Activated CD8-positive, alpha-beta memory T cell treated with anti-CD3 and anti-CD28 coated beads for 1 hour (primary cell): ENCODE measurements at places on chromosomes 5 and 9.

- no peak for DNase-seq
Measured at GRCh38 chr9:134619448-134619982, 22.1 kb upstream of the COL5A1 start.

GRCh38 chr5:71977311-71977710, 130.0 kb upstream of the MAP1B start:
- DNase-seq, result no peak

DNA sequence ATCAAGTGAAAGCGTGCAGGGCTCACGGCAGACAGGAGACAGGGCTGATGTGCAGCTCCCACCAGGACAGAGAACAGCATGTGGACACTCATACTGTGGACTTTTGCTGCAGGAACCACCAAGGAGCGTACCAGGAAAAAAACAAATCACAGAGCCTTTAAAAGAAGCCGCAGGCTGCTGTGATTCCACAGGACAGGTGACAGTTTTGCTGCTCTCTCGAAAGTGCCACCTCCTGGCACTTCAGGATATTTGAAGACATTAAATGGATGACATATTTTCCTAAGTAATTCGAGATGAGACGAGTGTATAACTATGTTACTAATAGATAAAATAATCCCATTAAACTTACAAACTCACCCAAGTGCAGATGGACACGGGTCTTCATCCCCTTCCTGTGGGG, 29.3 kb downstream of the ZDHHC11 start:
- no peak for DNase-seq

GRCh38 chr5:43140286-43140685, 19.6 kb downstream of the ZNF131 start:
- no peak for DNase-seq

- no peak for DNase-seq
Measured at GRCh38 chr9:110950041-110950645, 88.1 kb downstream of the LPAR1 start.

GRCh38 chr5:172906436-172906835, 52.8 kb upstream of the RPL26L1 start:
- no peak for DNase-seq

GRCh38 chr5:76325326-76325725, 77.8 kb upstream of the IQGAP2 start:
- no peak for DNase-seq

GRCh38 chr5:111673891-111674626, 82.9 kb downstream of the NREP start:
- no peak for DNase-seq

DNA sequence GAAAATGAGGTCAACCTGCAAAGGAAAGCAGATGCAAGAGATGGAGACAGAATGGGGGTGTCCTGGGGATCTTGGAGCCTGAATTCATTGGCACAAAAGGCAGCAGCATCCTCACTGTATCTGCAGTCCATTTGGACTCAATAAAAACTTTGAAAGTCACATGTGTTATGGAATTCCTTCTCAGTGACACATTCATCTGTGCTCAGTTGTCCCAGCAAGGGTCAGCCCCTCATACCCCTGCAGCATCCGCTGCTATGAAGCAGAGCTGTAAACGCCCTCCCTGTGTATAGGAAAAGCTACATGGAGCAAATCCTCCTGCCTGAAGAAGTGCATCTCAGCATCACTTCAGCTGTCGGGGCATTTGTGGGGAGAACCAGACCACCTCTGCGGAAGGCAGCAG, 14.5 kb upstream of the RARS1 start:
- no peak for DNase-seq

- no peak for DNase-seq
Measured at GRCh38 chr9:126495411-126496180, 118.1 kb upstream of the LMX1B start.

DNA sequence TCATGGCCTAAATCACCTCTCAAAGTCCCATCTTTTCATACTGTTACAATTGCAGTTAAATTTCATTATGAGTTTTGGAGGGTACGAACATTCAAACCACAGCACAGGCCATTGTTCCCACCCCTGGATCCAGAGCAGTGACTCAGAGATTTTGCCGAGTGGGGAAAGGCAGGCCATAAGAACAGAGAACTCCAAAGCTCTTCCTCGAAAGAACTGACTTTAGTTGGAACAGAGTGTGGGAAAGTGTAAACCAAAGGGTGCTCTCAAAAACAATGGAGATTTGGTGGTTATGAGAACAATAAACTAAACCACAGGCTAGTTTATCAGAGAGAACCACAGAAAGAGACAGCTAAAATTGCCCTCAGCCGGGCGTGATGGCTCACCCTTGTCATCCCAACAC, 19.4 kb upstream of the GRPEL2 start:
- DNase-seq, result no peak

GRCh38 chr5:68454172-68454571, 238.6 kb downstream of the PIK3R1 start:
- no peak for DNase-seq

GRCh38 chr5:74063821-74064220, 437.8 kb downstream of the ARHGEF28 start:
- no peak for DNase-seq

- no peak for DNase-seq
Measured at GRCh38 chr5:170541146-170541769, 37.4 kb downstream of the KCNIP1 start.

- no peak for DNase-seq
Measured at GRCh38 chr5:173611706-173612105, 4.7 kb downstream of the BOD1 start.

DNA sequence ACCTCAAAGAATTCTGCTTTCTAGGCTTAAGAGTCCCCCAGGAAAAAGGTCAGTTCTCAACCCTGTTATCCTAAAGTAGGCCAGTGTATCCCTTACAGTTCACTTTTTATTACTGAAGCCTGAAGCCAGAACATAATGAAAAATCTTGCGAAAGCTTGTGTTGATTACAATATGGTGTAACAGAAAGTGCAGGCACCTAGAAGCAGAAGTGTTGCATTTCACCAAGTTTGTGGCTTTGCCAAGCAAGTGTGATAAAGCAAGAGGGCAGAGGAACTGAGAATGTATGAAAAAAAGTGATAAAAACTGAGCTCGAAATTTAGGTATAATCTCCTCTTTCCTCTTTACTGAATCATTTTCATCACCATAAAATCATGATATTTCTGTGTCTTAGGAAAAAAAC, 26.2 kb downstream of the AGTPBP1 start:
- no peak for DNase-seq

DNA sequence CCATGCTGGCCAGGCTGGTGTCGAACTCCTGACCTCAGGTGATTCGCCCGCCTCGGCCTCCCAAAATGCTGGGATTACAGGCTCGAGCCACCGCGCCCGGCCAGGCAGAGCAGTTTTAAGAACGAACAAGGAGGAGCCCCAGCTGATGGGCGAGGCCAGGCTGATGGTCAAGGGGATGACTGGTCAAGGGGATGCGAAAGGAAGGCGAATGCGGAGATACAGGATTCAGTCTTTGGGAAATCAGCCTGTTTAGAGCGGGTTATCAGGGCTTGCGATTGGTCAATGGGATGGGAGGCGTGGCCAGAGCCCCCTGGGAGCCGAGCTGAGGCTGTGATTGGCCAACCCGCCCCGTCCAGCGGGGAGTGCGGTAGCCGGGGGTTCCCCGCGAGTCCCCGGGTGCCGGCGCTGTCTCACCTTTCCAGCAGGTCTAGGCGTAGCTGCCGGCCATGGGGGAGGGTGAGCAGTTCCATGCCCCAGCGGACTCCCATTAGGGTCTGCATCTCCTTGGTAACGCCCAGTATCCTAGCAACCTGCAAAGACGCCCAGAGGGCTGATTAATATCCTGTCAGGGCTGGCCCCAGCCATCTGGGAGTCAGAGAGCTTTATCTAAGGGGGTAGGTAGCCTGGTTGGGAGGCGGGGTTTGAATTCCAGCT, 7.5 kb upstream of the TOR2A start:
- DNase-seq, result no peak

DNA sequence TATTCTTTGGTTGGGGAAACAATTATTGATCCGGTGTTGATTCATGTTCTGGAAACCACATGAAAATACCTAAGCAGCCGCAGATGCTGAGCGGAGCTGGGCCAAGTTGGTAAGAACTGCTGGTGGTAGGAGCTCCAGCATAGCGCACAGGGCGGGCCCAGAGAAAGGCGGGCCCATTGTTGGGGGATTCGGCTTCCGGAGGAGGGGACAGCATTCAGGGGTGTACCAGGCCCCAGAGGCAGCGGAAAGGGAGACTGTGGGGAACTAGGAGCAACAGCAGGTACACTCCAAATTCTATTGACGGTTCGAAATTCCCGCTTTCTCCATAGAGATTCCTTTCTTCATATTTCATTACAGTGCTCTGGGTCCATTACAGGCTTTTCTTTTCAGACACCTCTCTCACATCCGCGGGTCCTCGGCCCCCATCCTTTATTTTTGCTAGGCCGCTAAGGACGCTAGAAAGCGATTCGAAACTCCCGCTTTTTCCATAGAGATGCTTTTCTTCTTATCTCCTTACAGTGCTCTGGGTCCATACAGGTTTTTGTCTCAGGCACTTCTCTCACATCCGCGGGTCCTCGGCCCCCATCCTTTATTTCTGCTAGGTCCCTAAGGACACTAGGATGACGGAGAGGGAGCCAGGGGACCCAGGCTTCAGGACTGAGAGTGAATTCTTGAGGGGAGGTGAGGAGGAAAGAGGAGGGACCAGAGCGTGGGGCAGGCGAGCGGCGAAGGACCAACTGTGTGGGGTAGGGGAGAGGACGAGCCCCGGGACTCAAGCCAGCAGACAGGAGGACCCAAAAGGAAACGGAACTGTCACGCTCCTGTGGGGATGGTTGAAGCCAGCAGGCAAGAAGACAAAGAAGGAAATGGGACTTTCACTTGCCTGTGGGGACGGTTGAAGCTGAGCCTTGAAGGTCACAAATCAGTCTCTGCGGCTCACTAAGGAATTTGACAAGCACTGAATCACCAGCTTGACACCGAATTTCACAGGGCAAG, at the start of gene CCDC152:
Gene CCDC152, plus strand, starts transcription at position 213 of the 996 bp plus-strand sequence. CDS start 2,304 bp downstream, outside the sequence.
- DNase-seq, result peak; percentile 30

GRCh38 chr9:80163889-80164288, 592.1 kb downstream of the TLE4 start:
- no peak for DNase-seq

DNA sequence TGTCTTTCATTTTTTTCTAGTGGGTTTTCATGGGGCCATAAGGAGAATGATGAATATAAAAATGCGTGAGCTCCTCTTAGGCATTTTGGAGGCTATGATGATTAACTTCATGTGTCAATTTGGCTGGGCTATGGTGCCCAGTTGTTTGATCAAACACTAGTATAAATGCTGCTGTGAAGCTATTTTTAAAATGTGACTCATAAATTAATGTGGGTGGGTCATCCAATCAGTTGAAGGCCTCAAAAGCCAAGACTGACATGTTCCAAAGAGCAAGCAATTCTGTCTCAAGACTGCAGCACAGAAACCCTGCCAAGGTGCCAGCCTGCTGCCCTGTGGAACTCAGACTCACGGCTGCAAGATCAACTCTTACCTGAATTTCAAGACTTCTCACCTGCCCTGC, 24.4 kb upstream of the ICE1 start:
- DNase-seq, result no peak

GRCh38 chr9:87891754-87892153, 9.1 kb downstream of the SPATA31E1 start:
- no peak for DNase-seq

DNA sequence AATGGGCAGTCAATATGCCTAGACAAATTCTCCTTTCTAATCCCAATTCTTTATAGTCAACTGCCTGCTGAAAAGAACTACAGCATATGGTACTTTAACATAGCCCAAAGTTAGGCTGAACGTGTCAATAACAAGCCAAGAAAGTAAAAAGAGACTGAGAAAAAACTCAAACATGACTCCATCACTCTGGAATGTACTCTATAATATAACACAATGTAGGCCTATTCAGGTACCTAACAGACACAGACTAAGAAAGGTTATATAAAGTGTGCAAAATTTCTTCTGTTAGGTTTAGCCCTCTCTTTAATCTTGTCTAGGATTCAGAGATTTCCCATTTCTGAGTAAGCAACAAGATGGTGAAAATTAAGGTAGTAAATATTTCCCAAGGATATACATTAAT, 209.7 kb upstream of the PRR16 start:
- no peak for DNase-seq

- no peak for DNase-seq
Measured at GRCh38 chr5:75663579-75664284, 52.5 kb downstream of the ANKDD1B start.

- DNase-seq, result no peak
Measured at GRCh38 chr9:95297760-95298159, 19.7 kb downstream of the FANCC start.

- DNase-seq, result no peak
Measured at GRCh38 chr5:5658226-5658625, 235.7 kb downstream of the ICE1 start.

- no peak for DNase-seq
Measured at GRCh38 chr5:74940782-74941353, 74.7 kb upstream of the FAM169A start.

- DNase-seq, result no peak
Measured at GRCh38 chr5:130627145-130627544, 537.9 kb downstream of the HINT1 start.

GRCh38 chr5:16128944-16129343, 50.6 kb downstream of the MARCHF11 start:
- no peak for DNase-seq

DNA sequence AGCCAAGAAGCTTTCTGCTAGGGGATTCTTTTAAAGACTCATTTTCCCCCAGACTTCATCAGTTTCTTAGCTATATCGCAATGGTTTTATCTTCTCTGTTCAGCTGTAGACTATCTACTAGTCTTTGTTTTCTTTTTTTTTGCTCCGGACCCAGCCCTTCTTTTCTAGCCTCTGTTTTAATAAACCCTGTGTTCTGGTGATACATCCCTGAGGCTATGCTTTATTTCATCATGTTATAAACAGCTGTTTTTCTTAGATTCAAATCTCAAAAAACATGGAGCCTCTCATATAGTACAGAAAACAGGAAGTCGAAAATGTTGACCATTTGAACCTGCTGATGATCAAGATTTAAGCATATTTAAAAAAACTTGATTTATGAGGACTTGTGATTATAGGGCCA, 37.8 kb downstream of the SCGB3A1 start:
- DNase-seq, result no peak

GRCh38 chr5:147174671-147175265, 60.1 kb upstream of the STK32A start:
- DNase-seq, result no peak

- peak; percentile 38 for DNase-seq
Measured at GRCh38 chr9:132800038-132800648, 77.9 kb downstream of the AK8 start.

DNA sequence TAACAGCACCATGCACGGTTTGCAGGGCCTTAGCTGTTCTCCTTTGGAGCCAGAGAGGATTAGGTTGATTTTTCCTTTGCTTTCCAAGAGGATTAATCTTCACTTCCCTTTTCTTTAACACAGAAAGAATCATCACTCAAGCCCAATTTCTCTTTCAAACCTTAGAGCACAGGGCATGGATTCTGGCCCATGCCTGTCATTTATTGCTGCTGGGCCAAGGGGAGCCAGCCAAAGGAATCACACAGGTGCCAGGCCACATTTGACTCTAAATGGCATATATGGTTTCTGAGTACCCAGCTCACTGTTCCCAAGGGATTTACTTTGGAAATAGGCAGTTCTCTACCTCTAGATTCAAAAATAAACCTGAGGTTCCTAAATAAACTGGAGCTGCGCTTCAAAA, 58.3 kb downstream of the FBXL7 start:
- DNase-seq, result no peak
